ENCODE measurements at places on chromosomes 7 and 10.

DNA sequence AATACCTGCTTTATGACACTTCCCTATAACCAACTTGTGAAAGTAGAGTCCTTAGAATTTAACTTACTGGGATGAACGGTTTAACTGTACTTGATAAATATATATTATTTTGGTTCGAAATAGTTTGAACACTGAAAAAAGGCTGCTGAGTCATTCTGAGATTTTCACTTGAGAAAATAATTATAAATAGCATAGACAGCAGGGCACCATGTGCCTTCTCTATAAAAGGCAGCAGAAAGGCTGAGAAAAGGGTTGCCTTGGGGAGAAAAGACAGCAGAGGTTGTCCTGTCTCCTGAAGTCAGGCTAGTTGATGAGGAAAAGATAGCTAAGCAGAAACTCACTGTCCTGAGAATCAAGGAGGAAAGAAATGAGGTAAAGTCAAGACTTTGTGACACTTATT is 92.4 kb downstream of the CTTNBP2 start:
- DNase-seq, result no peak

- no peak for DNase-seq
These were observed 144.0 kb downstream of the PLPP4 start for GRCh38 chr10:120600871-120601649.

GRCh38 chr10:61795551-61795950 is 105.9 kb upstream of the ARID5B start:
- no peak for DNase-seq

DNA sequence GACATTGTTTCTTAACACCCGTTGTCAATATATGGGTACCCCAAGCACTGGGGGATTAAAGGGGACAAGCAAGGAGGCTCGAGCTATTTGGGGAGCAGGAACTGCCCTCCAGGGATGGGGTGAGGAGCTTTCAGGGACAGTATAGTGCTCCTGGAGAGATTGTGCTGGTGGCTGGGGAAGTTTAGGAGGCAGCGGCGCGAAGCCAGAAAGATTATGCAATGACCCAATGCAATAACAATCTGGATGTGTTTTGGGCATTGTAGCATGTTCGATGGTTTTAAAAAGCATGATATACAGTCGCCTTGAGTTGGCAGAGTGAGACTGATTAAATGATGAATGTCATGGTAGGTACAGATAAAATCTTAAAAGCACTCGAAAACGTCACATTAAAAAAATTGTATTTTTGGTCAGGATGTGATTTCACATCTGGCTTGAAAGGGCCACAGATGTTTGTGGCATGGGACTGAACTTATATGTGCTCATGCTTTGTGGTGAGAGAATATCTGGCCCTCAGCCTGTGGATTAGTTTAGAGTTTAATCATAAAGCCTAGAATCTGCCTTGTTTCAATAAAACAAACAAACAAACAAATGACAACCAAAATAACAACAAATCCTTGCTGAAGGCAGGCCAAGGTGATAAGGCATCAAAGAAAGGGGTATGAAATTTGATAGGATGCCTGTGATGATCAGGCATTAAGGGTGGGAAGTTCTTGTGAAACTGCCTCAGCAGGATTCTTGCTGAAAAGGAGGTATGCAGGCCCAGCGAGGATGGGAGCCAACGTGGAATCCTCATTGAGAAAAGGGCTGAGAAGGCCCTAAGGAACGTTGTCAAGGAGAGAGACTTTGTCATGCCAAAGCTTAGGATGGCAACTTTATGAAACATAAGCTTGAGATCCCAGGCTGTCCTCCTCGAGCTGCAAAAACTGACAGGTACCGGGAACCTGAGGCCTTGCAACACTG is 417.1 kb upstream of the KLF6 start:
- no peak for DNase-seq

DNA sequence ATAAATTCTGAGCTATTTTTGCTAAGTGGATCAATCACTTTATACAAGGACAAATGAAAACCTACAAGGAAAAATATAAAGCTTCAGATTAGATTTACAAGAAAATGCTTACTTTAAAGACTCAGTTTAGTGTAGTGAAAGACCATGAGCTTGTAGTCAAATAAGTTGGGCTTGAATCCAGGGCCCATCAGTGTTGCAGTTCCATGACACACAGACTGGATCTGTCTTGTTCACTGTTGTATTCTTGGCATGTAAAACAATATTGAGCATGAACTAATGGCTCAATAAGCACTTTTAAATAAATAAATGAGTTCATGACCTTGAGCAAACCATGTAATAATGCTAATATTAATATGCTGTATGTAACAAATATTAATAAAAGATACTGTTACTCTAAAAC is 164.6 kb upstream of the KCND2 start:
- DNase-seq, result no peak

- DNase-seq, result no peak
These were observed 399.1 kb downstream of the GPAM start for GRCh38 chr10:111784436-111784835.

Measured in activated CD4-positive, CD25-positive, alpha-beta regulatory T cell (primary cell).